ENCODE measurements at places on chromosomes 12 and 14.

GRCh38 chr12:112430929-112431328 lies 12.2 kb downstream of the PTPN11 start:
- no peak for DNase-seq

- no peak for DNase-seq
Observed at GRCh38 chr12:50074936-50075807, 10.0 kb upstream of the SMARCD1 start.

GRCh38 chr14:106129274-106129673 lies 602.9 kb downstream of the TMEM121 start:
- no peak for DNase-seq

DNA sequence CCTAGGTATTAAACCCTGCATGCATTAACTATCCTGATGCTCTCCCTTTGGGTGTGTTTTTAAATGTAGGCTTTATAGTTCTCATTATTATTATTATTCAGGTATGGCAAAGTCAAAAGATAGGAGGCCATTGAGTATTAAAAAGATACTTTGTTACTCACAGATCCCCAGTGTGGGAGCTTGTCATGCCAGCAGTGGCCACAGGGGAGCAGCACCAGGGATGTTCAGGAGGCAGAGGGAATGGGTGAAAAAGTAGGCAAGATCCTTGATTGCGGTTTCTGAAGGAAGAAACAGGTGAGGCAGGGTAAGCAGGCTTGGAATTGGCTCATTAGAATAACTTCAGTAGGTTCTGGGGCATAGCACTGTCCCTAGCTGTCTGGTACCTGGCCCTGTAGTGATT lies 382.2 kb downstream of the MED13L start:
- no peak for DNase-seq

DNA sequence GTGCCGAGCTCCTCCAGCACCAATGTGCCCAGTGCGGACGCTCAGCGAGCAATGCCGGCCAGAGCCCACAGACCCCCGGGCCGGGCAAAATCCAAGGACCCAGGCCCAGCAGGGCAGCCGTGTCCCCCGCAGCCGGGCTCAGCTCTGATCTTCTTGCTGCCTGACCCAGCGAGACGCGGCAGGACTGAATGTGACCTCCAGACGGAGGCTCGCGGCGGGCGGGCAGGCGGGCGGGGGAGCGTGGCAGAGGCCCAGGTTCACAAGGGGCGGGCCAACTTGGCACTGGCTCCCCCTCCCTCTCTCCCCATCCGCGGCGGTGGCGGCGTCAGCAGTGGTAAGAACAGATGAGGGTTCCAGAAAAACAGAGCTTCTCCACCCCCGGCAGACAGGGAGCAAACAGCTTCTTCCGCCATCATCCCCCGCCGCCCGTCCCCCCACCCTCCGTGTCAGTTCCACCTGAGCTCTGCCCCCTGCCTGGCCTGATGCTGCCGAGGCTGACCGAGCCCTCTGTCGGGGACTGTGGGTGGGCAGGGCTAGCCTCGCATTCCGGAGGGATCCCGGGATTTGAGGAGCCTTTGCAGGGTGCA lies 94.3 kb downstream of the RFLNA start:
- DNase-seq = no peak

DNA sequence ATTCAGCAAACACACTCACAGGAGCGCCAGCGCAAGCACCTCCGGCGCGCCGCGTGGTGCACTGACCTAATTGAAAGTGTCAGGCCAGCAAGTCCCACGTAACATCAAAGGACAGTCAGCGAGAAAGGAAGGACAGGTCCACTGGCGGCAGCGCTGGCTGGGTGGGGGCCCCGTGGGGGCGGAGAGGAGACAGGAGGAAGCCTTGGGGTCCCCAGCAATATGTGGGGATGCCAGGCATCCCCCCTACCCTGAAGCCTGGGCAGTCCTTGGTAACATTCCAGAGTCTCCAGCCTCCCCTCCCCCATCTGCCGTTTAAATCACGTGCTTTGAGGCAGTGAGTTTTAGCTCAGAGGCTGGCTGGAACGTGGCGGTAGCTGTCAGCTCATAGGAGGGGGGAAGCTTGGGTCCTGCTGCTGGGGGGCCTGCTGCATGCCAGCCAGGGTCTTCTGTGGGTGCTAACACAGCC lies 159.2 kb downstream of the CALM1 start:
- no peak for DNase-seq

DNA sequence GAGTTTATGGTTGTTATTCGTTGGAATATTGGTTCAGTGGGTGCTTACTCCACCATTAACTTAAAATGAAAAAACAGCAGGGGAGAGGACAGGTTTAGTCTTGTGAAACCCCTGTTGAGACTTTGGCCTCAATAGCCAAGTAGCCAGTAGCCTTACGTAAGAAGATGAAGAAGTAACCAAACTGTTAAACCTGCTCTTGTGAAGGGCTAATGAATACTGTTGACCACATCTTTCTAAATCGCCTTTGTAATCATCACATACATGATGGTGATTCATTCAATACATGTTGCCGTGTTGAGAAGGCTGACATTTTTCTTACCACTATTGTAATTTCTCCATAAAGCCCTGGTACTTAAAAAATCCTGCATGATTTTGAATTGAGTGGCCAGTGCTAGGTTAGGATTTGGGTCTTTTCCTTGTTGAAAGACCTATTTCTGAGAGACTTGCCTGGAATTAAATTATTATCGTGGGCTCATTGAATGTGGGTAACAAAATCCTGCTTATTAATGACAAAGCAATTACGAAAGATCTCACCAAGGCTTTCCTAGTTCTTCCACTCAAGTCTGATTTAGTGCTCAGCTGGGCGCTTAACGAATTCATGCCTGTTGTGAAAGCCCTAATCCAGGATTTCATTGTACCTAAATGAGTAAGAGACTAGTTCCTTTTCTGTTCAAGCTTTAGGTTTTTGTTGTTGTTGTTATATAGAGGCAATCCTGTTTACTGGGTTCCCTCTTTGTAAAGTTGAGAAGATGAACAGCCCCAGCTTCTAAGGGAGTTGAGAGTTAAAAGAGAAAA lies 333.1 kb downstream of the FUT8 start:
- no peak for DNase-seq
